Activated CD4-positive, alpha-beta T cell treated with anti-CD3 and anti-CD28 coated beads for 24 hours (primary cell): ENCODE measurements at places on chromosomes 2 and 18.

DNA sequence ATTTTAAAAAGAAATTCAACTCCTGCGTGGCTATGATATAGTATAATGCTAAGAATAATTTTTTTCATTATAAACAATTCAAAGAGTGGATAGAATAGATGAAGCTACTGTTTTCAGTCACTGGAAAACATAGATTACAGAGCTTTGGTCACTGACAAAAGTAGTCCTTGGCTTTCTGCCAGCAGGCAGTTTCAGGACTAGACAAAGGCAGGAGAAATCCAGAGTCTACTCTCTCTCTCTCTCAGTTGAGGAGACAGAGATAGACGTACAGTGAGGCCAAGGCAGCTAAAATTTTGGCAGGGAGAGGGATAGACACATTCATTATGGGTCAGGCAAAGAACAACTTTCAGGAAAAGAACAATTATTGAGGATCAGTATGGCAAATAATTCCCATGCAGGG is 491.4 kb upstream of the CRIM1 start:
- no peak for DNase-seq

- no peak for DNase-seq
Measured at GRCh38 chr2:64111426-64111825, 32.8 kb downstream of the PELI1 start.

DNA sequence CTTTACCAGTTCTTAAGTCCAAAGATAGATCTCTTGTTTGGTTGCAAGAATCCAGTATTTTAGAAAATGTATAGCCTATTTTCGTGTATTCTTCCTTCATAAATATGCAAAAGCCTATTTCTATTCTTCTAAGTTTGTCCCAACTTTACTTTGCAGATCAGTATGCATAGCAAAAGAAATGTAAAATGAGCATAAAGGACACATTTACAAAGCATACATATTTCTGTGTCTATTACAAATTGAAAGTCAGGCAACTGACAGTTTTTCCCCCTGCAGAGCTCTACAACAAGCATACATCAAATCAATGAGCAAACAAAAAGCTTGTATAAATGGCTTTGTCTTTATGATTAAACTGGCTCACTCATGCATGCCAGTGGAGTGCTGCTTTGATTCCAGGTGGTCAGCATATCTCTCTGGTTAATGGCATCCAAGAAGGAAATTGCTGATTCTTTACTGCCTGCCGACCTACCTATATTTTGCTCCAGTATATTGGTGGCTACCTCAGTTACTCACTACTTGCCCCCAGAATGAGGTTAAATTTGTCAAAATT is 10.0 kb upstream of the VPS54 start:
- DNase-seq = no peak

DNA sequence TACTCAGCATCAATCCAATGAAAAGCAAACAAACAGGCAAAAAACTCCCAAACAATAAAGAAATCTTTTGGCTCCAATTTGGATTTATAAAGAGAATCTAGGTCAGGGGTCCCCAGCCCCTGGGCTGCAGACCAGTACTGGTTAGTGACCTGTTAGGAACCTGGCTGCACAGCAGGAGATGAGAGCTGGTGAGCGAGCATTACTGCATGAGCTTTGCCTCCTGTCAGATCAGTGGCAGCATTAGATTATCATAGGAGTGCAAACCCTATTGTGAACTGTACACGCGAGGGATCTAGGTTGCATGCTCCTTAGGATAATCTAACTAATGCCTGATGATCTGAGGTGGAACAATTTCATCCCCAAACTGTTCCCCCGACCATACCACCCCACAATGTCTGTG is 102.2 kb downstream of the KIAA1328 start:
- DNase-seq = no peak

- DNase-seq = no peak
Measured at GRCh38 chr2:155266109-155266508, 567.6 kb downstream of the KCNJ3 start.

DNA sequence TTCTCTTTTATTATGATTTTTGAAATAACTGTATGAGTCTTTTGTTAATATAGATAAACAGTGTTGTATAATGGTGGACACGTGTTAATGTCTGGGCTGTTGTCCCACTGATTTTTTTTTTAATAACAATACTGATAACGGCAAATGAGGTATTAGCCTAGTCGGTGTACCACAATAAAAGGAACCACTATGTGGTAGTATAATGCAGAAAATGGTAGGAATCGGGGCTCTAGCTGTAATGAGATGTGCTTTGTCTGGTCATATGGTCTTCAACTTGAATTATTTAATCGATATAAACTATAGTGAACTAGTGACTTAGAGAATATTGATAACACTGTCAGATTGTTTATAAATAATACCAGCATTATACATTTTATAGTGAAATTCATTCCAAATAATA is 517.9 kb upstream of the SPHKAP start:
- no peak for DNase-seq

DNA sequence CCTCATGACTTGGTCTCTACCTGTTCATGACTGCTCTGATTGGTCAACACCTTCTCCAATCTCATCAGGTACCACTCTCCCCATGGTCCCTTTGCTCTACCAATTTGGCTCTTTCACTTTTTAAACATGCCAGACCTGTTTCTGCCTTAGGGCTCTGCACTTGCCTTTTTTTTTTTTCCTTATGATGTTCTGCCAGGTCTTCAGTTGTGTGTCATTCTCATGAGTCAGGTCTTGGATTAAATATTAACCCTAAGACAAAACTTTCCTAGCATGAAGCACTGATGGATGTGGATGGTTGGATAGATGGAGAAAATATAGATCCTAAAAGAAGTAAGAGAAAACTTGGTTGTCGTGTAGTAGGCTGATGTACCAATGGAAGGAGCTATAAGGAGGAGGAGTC is 219.3 kb downstream of the TTC32 start:
- no peak for DNase-seq

- peak; percentile 31 for DNase-seq
Measured at GRCh38 chr2:236177604-236177966, 9.4 kb upstream of the GBX2 start.

GRCh38 chr2:25072606-25073005 is 30.7 kb downstream of the EFR3B start:
- no peak for DNase-seq

DNA sequence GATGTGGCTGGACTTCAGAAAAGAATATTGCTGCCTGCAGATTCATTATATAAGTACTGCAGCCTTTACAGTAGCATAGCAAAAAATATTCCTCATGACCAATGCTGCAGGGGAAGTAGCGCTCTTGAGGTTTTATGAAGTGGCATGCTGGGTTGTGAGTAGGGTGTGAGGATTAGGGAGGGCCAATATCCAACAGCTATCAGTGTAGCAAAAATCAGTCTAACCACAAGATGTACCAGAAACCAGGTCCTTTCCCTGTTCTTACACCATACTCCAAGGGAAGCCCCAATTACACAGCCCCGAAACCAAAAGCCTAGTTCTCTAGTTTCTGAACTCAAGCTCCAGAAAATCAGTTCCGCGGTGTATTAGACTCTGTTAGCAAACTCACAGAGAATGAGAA is 1082.2 kb upstream of the DDX18 start:
- DNase-seq = no peak

GRCh38 chr18:79540904-79541282 is 138.7 kb upstream of the CTDP1 start:
- DNase-seq = no peak

- DNase-seq = no peak
Measured at GRCh38 chr2:75647771-75648170, 1.2 kb downstream of the MRPL19 start.

GRCh38 chr2:157475722-157476390 is 32.0 kb upstream of the CYTIP start:
- DNase-seq = no peak

- DNase-seq = no peak
Measured at GRCh38 chr2:144541396-144541795, 21.5 kb upstream of the ZEB2 start.

DNA sequence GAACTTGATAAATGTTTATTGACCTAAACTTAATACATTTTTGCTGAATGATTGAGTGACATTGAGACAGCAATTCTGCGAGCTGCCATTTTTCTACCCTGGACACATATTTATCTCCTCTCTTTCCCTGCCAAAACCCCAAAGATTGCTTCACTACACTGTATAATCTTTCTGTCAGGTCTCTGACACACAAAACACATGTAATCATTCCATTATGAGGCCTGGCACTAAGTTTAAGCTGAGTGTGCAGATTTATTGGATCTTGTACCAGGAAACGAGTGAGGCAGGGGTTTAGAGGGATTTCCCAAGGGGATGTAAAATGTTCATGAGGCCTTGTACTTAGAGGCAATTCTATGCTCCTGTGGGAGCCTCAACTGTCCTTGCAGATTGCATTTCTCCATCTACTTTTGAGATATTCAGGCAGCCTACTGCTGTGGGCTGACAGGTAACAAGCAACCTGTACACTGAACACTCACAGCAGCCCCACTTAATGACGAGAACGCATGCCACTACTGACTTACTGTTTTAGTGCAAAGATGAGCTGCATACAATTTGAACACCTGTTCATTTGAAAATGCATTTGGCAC is 13.7 kb upstream of the OSR1 start:
- no peak for DNase-seq

GRCh38 chr2:237412988-237413776 is 782 bp downstream of the COL6A3 start:
- no peak for DNase-seq

DNA sequence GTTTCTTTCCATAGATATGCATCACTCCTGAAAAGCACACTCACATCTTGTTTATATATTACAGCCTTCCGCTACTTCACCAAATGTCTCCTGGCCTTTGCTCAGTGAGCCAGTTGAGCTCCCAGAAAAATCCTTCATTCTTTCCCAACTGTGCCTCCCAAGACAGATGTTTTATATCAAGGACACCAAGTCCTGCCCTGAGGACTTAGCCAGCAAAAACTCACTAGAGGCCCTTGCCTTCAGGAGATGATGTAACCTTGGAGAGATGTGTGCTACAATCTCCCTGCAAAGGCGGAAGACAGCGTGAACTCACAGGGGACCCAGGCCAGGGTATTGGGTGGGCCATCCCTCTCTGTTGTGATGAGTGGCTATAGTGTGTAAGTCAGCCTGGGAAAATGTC is 86.1 kb upstream of the CTAGE1 start:
- no peak for DNase-seq

DNA sequence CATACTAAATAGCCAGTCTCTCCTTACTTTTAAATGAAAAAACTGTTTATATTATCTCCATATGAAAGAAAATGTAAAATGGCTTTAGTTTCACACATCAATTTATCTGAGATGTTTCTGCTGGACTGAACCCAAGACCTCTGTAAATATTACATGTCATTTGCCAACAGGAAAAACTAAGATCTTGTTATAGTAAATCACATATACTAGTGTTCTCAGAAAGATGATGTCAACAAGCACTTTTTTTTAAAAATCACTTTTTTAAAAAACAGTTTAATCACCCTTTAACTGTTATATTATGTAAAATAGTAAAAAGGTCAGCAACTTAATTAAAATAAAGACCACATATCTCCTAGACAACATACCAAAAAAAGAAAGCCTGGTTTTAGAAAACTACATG is 46.3 kb downstream of the PTPN2 start:
- DNase-seq = no peak

DNA sequence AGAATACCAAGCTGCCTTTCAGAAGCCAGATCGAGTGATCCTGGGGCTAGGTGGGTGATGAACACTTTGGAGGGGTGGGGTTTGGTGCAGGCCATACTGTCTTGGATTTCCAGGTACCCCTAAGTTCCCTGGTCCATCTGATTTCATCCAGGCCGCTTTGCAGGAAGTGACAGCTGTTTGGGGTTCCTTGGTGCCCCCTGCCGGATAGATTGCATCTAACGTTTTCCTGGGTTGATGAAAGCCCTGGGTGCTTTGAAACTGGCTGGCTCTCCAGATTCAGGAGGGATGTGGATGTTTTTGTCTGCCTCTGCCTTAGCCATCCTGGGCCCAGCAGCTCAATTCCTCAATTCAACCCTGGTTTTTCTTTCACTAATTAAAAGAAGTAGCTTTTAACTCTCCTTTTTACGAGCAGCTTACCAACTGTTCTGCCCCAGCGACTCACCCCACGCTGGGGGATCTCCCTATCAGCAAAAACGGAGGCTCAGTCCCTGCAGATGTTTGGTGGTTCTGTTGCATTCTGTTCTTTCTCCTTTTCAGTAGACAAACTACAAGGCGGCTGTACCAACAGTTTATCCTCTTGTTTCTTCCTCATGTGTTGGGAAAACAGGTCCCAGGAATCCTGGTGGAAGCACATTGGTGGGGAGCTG is 37.1 kb downstream of the ARHGEF4 start:
- DNase-seq = peak; percentile 60

DNA sequence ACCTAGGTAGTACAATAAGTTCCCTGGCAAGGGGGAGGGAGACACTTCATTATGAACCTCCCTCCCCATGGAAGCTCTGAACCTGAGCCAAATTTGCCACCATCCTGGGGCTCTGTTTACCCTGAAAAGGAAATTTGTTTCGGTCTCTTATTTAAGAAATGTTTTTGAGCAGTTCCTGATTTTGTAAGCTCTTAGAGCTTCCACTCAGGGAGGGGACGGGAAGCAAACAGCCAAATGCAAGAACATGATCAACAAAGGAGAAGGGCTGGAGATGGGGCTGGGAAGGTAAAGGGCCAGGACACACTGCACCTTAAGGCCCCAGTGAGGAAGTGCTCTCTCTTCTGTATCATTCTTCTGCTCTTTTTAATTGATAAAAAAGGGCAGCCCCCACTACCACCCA is 117.9 kb downstream of the NRP2 start:
- DNase-seq = no peak

- DNase-seq = no peak
Measured at GRCh38 chr18:10234281-10234680, 220.2 kb upstream of the APCDD1 start.

- no peak for DNase-seq
Measured at GRCh38 chr2:151576080-151576479, 158.2 kb downstream of the NEB start.
